Right cardiac atrium (tissue), 5 donors: ENCODE measurements at places on chromosomes 7 and 10. TPM values are rescaled to one million over a fixed set of nuclear protein-coding genes. Genes with fewer than 3 reads are reported as not detected.

GRCh38 chr10:7243139-7243538 lies 167.7 kb downstream of the SFMBT2 start:
- no peak for DNase-seq

- peak; percentile 79 for DNase-seq
Observed at GRCh38 chr7:92833766-92834506, 2.4 kb downstream of the CDK6 start.

DNA sequence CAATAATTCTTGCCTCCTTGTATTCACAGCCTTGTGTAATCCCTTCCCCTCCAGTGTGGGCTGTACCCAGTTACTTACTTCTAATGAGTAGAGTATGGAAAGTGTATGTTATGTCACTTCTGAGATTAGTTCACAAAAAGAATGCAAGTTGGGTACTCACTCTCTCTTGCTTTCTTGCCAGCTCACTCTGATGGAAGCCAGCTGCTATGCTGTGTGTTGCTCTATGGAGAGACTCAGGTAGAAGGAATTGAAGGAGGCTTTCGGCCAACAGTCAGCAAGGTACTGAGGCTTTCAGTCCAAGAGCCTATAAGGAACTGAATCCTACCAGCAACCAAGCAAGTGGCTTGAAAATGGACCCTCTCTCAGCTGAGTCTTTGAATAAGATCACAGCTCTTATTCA lies 9.7 kb upstream of the BICC1 start:
- no peak for DNase-seq

GRCh38 chr7:158683541-158683940 lies 21.1 kb downstream of the NCAPG2 start:
- DNase-seq = no peak

- DNase-seq = no peak
Observed at GRCh38 chr7:107680478-107680877, 19.9 kb downstream of the SLC26A4 start.

DNA sequence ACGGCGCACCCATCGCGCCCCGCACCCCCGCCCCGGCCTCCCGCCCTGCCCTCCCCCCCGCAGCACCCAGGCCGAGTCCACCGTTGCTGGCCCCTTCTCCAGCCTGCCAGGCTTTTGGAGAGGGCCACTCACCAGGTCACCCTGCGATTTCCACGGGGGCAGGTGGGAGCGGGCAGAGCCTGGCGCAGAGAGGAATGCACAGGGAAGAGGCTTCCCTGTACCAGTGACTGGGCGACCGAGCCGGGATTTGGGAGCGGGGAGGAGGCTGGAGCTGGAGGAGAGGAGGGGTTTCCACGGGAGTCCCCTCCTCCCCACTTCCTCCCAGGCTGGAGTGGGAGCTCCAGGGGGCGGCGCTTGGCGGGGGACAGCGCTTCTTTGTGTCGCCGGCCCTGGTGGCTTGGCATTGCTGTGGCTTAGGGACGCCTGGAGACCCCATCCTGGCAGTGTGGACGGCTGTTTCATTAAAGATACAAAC lies 19.3 kb downstream of the TCAF1 start:
- DNase-seq = peak; percentile 86

- DNase-seq = no peak
Observed at GRCh38 chr10:133422223-133422806, 2.1 kb downstream of the SPRN start.

DNA sequence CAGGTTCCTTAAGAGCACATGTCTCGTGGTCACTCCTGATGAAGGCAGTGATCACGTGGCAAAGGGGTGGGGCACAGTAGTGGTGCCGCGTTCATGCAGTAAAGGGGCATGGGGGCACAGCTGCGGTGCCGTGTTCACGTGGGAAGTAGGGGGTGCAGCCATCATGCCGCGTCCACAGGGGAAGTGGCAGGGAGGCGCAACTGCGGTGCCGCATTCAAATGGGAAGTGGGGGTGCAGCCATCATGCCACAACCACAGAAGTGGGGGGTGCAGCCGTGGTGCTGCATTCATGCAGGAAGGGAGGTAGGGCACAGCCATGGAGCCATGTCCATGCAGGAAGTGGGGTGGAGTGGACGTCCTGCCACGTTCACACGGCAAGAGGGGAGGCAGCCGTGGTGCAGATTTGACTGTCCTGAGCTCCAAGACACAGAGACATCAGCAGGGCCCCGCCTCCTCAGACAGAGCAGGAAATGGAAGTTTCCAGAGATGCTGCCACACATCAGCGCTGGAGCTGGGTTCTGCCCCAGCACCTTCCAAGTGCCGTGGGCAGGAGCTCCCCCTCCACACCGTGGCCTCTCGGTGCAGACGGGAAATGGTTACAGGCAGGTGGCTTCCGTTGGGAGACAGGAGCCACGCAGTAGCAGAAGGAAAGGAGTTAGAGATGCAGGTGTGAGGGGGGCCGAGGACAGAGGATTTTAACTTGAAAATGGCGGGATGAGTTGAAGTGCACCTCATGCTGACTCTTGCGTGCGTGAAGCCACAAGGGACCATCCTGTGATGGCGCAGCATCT lies 95.0 kb upstream of the DDC start:
- DNase-seq = peak; percentile 74

DNA sequence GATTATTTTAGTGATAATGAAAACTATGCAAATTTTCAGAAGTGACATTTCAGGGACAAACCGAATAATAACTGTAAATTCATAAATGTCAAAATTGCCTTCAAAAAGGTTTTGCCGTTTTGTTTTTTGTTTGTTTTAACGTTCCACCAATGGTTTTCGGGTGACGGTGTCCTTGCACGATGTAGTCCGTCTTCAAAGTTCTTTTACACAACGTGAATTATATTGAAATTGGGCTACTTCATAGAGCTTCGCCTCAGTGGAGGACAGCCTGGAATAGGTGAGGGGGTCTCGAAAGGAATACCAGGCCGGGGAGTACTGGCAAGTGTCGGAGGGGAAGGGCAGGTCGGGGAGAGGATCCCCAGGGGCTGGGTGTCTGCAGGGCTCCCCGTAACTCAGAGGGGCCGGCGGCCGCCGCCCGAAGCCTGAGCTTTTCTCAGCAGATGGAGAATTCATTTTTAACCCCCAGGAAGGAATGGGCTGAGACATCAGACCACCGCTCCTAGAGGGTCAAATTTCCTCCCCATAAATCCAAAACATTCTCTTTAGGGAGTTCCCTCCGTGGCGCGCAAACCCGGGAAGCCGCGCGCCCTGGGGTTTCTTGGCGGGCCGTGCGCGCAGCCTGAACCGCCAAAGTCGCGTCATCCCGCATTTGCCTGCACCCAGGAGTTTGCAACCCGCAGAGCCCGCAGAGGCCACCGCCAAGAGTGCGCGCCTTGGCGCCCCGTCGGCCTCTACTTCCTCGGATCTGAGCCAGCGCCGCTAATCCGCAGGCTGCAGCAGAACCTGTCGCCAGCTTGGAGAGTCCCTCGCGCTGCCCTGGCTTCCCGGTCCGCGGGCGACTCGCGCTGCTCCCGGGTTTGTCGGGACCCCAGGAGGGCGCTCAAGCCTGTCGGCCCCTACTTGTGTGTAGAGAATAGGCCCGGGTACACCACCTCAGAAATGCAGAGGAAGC lies 17.3 kb upstream of the EVX1 start:
- DNase-seq = no peak

- DNase-seq = no peak
Observed at GRCh38 chr10:83582407-83583095, 556.8 kb upstream of the GHITM start.

DNA sequence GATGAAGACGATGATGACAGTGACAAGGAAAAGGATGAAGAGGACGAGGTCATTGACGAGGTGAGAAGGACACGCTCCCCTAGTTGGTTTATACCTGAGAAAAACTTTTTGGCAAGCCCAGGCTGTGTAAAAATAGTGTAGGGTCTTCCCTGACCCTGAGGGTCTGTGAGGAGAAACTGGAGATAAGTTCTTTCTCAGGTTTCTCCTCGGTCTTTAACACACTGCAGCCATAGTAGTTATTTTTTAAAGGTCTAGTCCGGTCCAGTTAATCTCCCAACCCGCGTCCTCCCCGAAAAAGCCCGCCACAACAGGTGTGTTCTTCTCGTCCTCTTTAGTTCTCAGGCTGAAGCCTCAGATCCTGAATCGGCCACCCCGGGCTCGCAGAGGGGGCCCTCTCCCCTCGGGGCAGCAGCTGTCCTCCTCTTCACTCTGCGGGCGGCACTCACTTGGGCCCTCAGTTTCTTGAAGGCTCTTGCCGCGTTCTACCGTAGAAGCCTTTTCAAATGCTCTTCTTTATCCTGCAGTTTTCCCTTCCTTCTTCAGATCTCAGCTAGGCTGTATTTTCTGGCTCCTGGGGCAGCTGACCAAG lies 411 bp downstream of the BCCIP start:
- DNase-seq = no peak

DNA sequence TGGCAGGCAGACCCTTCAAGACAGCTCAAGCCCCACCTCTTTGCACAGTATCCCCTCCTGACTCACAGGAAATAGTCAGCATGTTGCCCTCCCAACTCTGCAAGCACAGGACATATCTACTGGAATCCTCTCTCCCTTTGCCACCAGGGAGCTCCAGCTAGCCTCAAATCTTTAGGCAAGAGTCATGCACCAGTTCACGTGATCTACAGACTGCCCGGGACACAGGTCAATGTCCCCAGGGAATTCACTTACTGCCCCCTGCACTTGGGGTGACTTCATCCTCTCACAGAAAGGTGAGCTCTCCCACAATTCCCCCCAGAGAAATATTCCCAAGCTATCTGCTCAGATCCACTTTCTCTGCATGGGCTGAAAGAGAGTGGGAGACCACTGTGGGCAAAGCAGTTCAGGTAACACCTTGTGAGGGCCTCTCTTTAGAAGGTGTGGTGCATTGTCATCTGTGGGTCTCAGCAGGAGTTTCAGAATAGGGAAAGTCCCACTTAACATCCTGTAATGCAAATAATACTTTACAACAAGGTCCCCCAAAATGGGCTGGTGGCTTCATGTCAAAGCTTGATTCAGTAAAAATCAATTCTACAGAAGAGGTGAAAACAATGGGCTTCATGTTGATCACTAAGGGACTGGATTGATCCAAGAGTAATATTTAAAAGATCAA lies 129.9 kb downstream of the NOC3L start:
- DNase-seq = no peak

GRCh38 chr7:36868727-36869411 lies 144.6 kb upstream of the AOAH start:
- no peak for DNase-seq

GRCh38 chr7:46720761-46721160 lies 799.7 kb upstream of the IGFBP3 start:
- DNase-seq = no peak

DNA sequence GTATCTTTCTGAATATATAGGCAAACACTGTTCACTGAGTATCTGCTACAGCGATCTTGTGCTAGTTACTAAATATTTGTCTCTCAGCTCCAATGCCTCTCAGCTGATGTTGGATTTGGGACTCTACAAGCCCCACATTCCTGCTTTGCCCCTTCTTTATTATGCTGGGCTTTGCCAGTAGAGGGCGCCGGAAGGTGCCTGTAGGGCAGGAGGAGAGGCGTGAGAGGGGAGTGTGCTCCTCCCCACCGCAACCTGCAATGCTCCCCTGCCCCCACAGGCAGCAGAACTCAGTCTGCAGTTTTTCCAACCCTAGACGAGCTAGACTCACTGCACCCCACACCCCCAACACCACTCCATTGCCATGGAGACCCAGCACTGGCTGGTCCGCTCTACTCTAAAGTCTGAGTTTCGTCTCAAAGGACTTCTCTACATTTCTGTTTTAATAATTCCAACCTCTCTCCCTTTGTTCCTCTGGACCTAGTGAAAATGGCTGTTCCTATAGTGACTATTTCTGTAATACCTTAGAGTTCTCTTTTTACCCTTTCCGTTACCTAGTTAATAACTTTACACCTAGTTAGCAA lies 337.6 kb downstream of the CCSER2 start:
- no peak for DNase-seq

HOXA2 gene
- 0.60 TPM for total RNA-seq

TMEM184A gene
- total RNA-seq = 0.26 TPM

MSMB gene
- not detected for total RNA-seq

FAM25G gene
- total RNA-seq = not detected

MYL10 gene
- total RNA-seq = not detected

SP4 gene
- 10.7 TPM for total RNA-seq

VWDE gene
- total RNA-seq = 18.4 TPM

PRR15 gene
- 1.5 TPM for total RNA-seq

RBP4 gene
- total RNA-seq = not detected

NUTM2A gene
- 2.6 TPM for total RNA-seq
